Stimulated activated CD4-positive, alpha-beta T cell treated with anti-CD3 and anti-CD28 coated beads, Interleukin-15, amount 100 ng/mL, for 1 hour (primary cell): ENCODE measurements at places on chromosomes 7 and 10.

DNA sequence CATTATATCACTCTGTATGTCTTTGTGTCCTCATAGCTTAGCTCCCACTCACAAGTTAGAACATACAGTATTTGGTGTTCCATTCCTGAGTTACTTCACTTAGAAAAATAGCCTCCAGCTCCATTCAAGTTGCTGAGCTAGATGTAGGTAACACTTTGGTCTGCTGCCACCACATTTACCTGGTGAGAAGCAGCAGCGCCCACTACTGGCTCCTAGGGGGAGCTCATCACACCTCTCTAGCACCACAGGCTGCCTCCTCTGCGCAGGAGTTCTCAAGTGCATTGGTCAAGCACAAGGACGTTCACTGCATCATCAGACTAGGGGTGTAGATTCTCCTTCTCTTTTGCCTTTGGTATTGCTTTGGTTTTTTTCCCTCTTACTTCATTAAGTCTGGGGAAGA lies 530.9 kb upstream of the AUTS2 start:
- no peak for DNase-seq

GRCh38 chr7:155324012-155324917 lies 26.6 kb downstream of the INSIG1 start:
- DNase-seq: no peak

DNA sequence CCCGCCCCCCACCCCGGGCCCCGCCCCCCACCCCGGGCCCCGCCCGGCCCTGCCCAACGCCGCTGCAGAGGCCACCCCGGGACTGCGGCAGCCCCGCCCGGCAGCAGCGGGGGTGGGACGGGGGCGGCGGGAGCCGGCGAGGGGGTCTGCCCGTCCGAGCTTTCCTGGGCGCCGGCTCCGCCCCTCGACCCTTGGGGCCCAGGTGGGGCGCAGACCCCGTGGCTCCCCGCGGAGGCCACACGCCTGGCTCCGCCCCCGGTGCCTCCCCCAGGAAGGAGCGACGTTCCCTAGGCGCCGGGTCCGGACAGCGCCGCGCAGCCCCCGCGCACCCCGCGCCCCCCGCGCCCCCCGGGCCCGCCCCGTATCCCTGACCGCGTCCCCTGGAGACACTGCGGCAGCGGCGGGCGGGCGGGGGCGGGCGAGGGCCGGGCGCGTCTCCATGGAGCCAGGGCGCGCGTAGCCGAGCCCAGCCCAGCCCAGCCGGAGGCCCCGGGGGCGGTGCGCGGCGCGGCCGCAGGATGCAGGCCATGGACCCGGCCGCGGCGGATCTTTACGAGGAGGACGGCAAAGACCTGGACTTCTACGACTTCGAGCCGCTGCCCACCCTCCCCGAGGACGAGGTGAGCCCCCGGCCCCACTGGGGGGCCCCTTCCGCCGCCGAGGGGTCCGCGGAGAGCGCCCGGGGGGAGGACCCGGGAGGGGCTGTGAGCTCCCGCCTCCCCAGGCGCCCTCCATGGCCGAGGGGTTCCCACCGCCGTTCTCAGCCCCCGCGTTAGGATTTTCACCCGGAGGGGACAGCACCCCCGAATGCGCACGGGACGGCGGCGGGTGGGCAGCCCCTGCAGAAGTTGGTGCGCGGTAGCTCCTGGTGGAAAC lies at the start of gene KNDC1:
KNDC1 (plus strand) TSS at position 270 of the 876 bp plus-strand sequence; CDS start at position 519, 249 bp downstream.
- DNase-seq: no peak

- no peak for DNase-seq
These were observed 251.6 kb downstream of the DIP2C start for GRCh38 chr10:437698-438490.

DNA sequence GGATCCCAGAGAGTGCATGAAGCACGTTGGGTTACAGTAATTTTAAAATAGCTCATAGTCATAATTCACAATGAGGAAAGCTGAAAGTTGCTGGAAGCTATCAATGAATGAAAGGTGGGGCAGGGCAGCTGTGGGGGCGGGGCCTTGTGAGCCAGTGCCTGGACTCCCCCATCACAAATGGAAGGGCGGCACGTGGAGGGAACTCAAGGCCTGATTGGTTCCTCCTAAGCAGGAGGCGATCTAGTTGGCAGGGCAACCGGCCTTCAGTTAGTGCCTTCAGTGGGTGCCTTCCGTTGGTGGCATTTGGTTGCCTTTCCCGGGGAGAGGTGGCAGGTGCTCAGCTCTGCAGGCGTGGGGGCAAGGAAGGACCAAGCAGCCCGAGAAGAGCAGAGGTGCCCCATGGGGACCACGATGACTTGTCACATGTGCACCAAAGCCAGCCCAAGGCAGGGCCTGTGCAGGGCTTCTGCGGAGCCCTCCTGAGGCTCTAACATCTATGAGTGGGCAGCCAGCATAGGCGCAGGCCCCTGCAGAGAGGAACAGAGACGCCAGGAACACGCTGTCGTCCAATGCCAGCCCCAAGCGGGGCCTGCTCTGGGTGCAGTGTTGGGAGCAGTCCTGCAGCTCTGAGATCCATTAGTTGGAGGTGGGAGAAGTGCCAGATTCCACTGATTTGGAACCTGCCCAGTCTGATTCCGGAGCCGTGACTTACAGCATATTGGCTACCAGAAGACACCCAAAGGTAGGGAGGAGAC lies 59.8 kb upstream of the PDSS1 start:
- DNase-seq: no peak

DNA sequence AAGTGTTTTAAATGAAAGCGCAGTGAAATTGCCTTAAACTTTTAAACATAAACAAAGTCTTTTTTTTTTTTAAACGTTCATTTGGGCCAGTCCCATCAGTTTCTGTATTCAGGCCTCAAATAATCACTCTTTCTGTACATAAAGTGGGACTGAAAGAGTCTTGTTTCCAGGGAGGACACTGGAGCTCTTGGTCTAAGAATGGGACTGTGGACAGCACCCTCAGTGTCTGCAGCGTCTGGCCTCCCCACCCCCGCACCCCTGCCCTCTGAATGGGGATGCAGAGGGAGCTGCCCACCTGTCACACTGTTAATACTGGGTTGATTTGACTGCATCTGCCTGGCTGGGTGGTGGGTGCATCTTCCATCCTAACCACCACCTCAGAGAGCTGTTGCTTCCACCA lies 5.2 kb downstream of the ZNF365 start:
- DNase-seq: no peak

GRCh38 chr7:128405471-128406313 lies 4.1 kb downstream of the IMPDH1 start:
- peak; percentile 19 for DNase-seq

DNA sequence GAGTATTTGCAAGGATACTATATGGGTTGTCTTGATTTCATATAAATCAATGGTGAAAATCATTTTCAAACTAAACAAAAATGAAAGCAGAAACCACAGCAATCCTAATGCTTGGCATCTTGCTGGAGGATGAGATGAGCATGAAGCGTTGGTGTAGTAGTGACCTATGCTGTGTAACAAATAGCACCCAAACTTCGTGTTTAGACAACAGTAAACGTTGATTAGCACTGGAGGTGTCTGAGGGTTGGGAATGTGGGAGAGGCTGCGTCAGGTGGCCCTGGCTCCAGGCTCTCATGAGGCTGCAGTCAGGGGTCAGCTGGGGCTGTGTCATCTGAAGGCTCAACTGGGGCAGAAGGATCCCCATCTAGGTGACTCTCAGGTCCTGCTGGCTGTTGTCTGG lies 67.8 kb downstream of the MICALL2 start:
- no peak for DNase-seq

DNA sequence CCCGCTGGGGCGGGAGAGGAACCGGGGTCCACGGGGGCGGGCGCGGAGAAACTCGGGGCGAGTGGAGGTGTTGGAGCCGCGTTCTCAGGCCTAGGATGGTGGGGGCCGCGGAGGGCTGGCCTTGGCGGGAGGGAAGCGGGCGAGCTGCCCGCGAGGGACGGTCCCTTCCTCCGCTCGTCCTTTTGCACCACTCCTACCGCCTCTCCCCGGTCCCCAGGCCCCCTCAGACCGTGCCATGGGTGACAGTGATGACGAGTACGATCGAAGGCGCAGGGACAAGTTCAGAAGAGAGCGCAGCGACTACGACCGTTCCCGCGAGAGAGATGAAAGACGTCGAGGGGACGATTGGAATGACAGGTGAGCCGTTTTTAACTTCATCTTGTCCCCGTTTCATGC lies 451 bp downstream of the SRRT start:
- DNase-seq: no peak

GRCh38 chr7:6012355-6013104 lies 3.5 kb downstream of the AIMP2 start:
- DNase-seq: no peak

GRCh38 chr7:92612501-92612900 lies 22.3 kb upstream of the FAM133B start:
- DNase-seq: no peak

- no peak for DNase-seq
These were observed 45.2 kb upstream of the SPOCK2 start for GRCh38 chr10:72133517-72133916.

DNA sequence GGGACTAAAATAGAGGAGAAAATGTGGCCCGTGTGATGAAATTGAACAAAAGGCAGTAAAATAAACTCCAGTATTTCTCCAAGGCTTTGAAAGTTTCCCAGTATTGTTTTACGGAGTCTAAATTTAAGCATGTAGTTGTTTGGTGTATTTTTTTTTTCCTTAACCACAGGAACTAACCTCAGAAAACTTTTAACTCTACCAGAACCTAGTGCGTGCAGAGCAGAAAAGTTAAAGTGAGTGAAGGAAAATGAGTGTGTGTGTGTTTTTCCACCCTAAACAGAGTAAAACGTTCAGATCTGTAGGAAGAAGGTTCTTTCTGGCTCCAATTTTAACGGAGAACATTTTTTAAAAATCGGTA lies 812 bp downstream of the PROSER2 start:
- no peak for DNase-seq

- no peak for DNase-seq
These were observed 86.9 kb upstream of the ZNF438 start for GRCh38 chr10:31118556-31118955.

GRCh38 chr10:68655620-68656126 lies 65.4 kb upstream of the CCAR1 start:
- no peak for DNase-seq

- DNase-seq: no peak
These were observed 150.4 kb upstream of the PRPS1L1 start for GRCh38 chr7:18177815-18178660.

DNA sequence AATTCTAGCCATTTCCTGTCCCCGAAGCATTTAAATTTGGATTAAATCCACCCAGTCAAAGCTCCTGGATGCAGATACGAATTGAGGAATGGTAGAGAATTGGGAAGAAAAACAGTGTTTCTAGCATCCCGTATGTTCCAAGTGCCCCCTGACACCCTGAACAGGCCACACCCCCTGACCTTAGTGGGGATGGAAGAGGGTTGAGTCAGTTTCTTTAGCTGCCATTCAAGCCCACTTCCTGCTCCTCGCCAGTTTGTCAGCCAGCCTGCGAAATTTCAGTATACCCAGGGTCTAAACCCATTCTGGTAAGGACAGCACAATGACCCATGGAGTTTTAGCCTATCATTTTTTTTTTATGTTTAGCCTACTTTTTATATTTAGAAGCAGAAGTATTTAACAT lies 101.1 kb downstream of the PKD1L1 start:
- no peak for DNase-seq

GRCh38 chr7:155860461-155860839 lies 48.2 kb upstream of the SHH start:
- no peak for DNase-seq

DNA sequence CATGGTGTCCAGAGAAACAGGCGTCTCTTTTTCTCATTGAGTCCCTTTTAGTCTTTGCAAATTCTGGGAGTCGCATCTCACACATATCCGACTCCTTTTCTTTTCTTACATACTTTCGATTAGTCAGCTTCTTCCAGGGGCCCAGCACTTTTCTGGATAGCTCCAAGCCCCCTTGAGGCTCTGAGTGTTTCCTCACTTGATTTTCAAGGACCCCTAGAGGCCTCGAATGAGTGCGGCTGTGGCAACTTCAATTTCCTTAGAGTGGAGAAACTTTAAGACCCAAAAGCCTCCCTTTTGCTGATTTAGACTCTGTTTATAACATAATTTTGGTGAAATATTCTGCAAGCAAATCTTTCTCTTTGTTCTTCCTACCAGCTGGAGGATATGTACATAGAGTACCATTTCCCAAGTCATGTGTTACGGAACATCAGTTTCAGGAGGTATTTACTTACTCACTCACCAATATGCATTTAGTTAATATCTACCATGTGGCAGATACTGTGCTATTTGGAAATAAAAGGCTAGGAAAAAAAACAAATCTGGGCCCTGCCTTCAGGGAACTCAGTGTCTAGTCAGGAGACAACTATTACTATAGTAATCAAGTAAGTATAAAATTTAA lies 555.2 kb downstream of the REEP3 start:
- DNase-seq: no peak

DNA sequence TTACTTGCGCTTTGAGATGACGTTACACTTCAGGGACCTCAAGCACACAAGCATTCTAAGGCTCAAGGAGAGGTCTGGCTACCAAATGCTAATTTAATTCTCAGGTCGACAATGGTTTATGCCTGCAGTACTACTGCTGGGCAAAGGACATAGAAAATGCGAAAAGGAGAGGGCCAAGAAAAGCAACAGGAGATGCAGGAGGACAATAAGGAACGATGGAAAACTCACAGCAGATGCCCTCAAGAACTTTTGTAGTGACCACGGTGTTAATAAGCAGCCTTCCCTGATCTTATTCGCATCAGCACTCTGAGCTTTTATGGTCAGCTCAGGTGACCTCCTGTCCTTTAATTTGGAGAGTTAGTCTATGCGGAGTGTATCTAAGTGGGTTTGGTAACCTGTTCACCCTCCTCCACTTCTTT lies 146.3 kb downstream of the GPR85 start:
- DNase-seq: no peak

- DNase-seq: no peak
These were observed 231.3 kb upstream of the KLF6 start for GRCh38 chr10:4016214-4016740.

DNA sequence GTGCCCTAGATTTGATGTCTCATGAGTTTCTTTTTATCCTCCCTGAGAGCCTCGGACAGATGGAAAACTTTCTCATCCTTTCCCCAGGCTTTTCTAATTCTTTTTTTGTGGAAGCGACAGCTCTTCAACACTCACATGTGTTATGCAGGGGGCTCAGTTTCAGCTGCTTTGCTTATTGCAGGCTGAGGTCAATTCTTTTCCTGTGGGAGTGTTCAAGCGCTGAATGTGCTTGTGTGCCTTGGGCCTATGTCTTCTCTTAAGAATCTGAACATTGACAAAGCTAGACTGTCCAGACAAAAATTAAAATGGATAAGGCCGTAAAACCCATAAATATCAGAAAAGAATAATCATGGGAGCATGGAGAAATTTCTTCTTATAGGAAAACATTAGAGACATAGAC lies 125.2 kb upstream of the STEAP4 start:
- no peak for DNase-seq

GRCh38 chr7:47383072-47383471 lies 198.8 kb downstream of the TNS3 start:
- DNase-seq: no peak

DNA sequence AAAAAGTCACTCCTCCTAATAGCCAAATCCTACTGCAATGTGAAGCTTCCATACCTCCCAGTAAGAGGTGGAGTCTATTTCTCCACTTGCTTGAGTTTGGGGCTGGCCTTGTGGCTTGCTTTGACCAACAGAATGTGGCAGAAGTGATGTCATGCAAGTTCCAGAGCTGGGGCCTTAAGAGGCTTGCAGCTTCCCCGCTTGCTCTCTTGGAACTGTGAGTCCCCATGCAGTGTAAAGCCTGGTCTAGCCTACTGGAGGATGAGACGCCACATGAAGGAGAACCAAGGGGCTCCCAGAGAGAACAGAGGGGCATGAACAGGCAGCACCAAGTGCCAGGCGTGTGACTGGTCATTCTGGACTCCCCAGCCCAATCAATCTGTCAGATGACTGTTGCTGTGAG lies 58.6 kb upstream of the OPALIN start:
- DNase-seq: no peak

GRCh38 chr7:14047709-14048399 lies 58.4 kb upstream of the ETV1 start:
- no peak for DNase-seq

- DNase-seq: no peak
These were observed 151.0 kb upstream of the INSYN2A start for GRCh38 chr10:127347202-127347959.
